Left renal pelvis (tissue), 4 donors: ENCODE measurements at places on chromosomes 3 and 15. TPM values are rescaled to one million over a fixed set of nuclear protein-coding genes. Genes with fewer than 3 reads are reported as not detected.

Gene CISH
- polyA plus RNA-seq, result 31.0 TPM

Gene TIMP4
- polyA plus RNA-seq, result 1.4 TPM

Gene PIF1
- polyA plus RNA-seq, result 7.2 TPM

Gene ADAMTSL3
- polyA plus RNA-seq, result 40.2 TPM

Gene EOMES
- polyA plus RNA-seq, result 0.05 TPM

DNA sequence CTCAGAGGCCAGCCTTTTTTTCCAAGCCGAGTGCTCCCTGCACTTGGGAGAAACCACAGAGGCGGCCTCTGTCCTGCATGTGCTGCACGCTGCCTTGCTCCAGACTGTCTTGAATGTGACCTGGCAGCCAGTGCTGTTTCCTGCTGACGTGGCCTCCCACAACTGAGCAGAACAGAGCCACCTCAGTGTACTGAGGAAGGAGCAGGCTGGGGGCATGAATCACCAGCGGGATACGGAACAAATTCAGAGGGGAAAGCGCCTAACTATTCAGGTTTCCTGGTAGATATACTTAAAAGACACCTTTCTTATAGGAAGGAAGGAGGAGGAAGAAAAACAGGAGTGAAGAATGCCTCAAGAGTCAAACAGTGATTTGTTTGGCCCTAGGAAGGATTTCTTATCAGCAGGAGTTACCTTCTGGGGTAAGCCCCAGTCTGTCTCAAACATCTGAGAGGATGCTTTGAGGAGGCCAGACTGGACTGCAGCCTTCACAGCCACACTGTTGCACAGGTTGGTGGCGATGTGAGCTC, 114.0 kb downstream of the FNDC3B start:
- peak; percentile 67 for DNase-seq

DNA sequence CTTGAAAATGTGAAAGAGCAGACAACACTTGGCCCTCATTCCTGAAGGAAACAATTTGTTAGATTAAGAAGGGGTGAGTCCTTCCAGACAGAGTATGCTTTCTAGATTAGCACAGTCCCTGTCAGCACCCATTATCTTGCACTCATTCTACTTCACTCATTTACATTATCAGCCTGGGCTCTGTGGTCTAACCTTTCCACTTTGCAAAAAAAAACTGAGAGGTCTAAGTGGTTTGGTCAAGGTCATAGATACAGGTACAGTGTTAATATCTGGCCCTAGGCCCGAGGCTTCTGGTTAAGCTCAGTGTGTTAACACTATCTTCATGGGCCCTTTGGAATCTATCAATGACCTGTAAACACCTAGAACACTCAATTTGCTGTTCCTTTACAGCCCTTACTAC, 123.4 kb upstream of the LRRN1 start:
- DNase-seq, result no peak

GRCh38 chr3:124878561-124879336, 8.4 kb downstream of the ITGB5 start:
- no peak for DNase-seq
